ENCODE measurements at places on chromosomes 11 and 22.

DNA sequence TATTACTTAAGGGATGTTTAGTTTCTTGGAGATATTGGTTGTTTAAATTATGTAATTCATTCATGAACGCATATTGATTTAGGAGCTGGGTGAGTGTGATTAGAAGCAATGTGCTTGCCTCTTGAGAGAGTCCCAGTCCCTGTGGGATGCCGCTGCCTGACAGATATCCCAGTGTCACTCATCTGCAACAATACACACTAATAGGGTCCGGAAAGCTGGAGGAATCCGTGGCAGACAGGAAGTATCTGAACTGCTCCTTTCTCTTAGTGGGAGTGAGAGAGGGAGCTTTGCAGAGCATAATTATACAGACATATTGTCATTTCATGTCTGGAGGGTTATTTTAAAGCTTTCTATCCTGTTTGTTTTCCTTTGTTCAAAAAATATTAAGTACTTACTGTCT is 17.4 kb downstream of the AMOTL1 start:
- no peak for DNase-seq

DNA sequence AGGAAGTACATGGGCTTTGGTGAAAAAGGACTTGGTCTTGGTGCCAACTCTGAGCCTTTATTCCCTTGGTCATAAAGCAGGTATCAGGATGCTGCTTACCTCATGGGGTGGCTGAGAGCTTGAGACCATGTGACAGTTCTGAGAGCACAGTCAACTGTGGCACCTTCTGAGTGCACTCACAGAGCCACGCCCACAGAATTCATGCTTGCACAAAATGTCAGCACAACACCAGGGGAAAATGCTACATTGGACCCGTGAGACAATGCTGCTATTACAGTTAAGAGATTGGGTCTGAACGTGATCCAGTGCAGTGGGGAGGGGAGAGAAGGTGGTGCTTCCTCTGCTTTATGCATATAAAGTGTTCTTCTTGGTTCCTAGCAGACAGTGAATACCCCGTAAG is 79.5 kb upstream of the SPON1 start:
- peak; percentile 11 for DNase-seq

DNA sequence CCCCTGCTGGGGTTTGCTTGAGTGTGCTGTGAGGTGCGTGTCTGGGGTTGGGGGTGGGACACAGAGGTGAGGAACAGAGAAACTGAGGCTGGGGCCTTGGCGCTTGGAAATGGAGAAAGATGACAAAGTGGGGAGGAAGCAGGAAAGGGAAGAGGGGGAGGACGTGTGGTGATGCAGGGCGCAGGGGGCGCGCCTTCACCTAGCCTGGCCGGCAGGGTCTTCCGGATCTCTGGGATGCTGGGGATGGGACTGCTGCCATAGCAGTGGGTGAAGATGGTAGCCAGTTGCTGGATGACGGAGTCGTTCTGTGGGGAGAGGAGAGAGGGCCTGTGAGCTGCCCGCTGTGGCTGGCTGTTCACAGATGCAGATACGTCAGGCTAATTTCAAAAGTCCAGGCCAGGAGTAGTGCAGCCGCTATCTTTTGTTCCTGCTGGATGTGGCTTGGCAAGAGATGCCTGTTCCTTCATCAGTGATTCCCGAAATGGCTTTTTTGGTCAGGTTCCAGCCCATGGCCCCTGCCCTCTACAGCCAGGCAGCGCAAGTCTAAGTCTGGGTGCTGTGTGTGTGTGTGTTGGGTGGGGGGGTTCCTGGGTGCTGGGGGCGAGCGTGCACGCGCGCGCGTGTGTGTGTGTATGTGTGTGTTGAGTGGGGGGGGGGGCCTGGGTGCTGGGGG is 54.8 kb downstream of the NAT10 start:
- DNase-seq = no peak

GRCh38 chr11:130100381-130101095 is 30.8 kb downstream of the APLP2 start:
- DNase-seq = no peak

DNA sequence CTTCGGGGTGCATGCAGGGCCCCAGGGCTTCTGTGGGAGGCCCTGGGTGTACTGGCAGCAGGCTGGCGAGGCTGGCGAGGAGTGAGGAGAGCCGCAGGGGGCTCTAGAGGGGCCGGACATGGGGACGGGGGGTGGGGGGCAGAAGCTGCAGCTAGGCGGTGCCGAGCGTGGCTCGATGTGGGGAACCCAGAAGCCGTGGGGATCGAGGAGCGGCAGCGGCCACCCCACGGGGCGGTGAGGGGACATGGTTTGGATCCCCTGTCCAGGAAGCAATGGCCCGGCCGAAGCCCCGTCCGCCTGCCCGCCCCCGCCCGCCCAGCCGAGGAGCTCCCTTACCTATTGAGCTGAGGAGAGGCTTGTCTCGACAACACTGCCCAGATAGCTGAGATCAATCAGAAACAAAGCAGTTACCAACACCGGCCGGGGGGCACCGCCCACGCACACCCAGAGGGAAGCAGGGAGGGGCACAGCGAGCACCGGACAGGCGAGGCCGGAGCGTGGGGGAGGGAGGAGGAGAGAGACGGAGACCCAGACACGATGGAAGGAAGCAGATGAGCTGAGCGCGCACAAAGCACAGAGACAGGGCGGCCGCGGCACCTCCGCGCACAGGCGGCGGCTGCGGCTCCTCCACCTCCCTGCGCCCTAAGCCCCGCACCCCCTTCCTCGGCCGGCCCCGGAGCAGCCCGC is 38.7 kb downstream of the IGSF9B start:
- DNase-seq = no peak

DNA sequence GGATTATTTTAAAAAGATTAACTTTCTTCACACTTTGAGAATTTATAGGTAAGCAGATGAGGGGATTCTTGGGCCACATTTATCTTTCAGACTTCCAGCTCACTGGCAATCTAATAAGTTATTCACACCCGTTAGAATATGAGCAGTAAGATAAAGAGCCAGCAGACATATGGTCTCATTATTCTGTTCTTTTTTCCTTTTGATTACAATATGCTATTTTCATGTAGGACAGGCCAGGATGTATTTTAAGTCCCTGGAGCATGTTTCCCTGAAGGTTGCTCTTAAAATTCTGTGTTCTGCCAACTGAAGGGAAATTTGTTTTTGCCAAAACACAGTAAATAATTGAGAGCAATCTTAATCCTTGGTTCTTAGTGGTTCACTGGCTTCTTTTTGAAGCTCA is 22.2 kb downstream of the PDHX start:
- DNase-seq = no peak

DNA sequence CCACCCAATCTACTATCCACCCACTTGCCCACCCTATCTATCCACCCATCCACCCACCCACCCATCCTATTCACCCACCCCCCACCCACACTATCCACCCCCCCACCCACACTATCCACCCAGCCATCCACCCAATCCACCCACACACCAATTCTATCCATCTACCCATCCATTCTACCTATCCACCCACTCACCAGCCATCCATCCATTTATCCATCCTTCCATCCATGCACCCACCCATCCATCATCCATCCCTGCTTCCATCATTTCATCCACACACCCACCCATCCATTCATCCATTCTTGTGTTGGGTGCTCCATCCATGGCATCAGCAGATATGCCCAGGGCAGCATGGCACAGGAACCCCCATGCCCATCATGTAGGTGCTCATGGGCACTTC is 1206.6 kb downstream of the BRD1 start:
- DNase-seq = no peak

GRCh38 chr11:47611348-47611794 is 17.2 kb upstream of the C1QTNF4 start:
- no peak for DNase-seq

- DNase-seq = peak; percentile 33
Measured at GRCh38 chr22:27997538-27997937, 78.5 kb upstream of the PITPNB start.

- no peak for DNase-seq
Measured at GRCh38 chr11:82216927-82217570, 516.6 kb downstream of the FAM181B start.

DNA sequence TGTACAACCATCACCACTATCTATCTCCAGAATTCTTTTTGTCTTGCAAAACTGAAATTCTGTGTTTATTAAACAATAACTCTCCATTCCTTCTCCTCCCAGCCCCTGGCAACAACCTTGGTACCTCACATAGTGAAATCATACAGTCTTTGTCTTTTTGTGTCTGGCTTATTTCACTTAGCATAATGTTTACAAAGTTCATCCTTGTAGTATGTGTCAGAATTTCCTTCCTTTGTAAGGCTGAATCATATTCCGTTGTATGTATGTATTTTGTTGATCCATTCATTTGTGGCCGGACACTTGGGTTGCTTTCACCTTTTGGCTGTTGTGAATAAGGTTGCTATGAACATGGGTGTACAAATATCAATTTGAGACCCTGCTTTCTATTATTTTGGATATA is 243.7 kb upstream of the TBCEL start:
- no peak for DNase-seq

DNA sequence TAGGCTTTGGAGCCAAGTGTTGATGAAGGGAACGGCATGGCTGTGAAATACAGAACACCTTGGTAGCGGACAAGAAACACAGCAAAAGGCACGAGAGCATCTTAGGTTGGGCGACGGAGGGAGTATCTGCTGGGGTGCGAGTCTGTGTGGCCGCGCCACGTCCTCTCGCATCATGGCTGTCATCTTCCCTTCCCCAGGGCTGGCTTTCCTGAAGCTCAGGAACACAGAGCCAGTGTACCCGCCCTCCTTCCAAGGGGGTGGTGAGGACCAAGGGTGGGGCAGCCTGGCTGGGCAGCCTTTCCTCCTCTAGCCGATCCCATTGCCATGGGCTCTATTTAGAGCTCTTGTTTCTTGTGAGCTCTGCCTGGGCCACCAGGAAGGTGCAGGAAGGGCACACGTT is 154.4 kb downstream of the FEZ1 start:
- DNase-seq = no peak

- no peak for DNase-seq
Measured at GRCh38 chr22:43330178-43331068, 12.7 kb downstream of the SCUBE1 start.

DNA sequence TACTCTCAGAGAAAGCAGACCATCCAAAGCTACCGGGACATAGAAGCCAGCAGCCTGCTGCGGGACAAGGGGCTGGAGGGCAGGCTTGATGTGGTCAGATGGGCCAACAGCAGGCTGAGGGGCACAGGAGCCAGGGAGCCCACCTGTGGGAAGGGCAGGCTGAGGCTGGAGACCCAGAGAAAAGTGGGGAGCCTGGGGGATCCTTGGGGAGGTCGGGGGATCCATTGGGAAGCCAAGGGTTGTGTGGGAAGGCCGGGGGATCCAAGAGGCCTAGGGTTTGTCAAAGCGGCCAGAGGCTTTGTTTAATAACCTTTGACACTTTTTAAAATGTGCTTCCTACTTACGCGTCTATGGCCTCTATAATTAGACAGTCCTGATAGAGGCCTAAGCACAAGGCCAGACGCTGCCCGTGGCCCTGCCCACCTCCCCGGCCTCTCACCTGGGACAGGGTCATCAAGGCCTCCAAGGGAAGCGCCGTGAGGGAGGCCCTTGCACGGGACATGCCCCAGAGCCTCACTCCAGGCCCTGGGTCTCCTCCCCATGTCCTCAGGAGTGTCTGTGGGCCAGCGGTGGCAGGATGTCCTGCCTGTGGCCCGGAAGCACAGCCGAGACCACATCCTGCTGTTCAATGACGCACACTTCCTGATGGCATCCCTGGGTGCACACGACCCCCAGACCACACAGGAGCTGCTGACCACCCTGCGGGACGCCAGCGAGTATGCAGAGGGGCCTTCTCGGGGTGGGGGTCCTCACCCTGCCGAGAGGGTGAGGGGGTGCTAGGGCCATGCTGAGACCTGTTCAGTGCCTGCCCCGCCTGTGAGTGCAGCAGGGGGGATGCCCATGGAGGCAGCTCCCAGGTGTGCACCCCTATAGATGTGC is 8.6 kb upstream of the GTSE1 start:
- DNase-seq = no peak

DNA sequence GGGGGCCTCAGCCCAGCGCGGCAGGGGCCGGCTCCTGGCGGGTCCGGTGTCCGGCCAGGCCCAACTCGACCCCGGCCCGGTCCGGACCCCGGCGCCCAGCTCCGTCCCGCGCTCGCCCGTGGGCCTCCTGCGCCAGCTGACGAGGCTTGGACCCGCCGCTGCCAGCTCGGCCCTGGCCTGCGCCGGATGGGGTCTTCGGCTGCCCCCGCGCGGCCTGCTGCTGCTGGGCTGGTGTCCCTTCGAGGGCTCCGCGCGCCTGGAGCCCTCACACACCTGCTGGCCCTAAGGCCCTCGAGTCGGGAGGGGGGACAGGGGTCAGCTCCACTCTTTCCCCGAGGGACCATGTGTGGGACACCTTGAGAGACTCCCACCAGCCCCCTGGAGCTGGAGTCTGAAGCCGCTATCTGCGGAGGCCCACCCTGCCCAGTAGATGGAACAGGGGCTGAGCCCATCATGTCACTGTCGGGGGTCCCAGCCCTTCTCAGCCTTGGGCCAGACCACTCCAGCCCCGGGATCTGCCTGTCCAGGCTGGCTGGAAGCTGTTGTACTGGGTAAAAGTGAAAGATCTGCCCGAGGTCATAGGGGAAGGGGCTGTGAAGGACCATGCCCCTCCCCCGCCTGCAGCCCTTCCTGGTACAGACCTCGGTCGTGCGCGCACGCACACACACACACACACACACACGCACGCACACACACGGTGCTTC is 768 bp upstream of the CDKN1C start:
- DNase-seq = no peak

GRCh38 chr11:123261345-123262106 is 66.5 kb upstream of the CLMP start:
- peak; percentile 81 for DNase-seq

DNA sequence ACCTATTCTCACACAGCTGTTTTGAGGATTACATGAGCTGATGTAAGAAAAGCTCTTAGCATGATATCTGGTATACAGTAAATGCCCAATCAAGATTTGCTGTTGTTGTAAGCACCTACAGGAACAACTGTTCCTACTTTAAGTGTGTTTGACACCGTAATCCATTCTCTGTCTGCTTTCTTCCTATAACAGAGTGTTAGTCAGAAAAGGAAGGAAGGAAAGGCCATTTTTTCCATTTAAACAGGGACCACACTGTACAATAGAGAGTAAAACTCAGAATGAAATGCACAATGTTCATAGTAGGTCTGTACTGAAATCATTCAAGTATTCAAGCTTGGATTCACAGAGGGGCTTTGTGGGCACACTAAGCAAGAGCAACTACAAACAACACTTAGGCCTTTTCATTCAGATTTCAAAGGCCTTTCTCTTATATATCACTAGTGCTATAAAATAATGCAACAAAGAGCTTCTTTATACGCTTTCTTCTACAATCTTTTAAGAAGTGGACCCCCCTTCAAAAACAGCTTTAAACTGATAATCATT is 21.5 kb downstream of the MTCH2 start:
- no peak for DNase-seq

DNA sequence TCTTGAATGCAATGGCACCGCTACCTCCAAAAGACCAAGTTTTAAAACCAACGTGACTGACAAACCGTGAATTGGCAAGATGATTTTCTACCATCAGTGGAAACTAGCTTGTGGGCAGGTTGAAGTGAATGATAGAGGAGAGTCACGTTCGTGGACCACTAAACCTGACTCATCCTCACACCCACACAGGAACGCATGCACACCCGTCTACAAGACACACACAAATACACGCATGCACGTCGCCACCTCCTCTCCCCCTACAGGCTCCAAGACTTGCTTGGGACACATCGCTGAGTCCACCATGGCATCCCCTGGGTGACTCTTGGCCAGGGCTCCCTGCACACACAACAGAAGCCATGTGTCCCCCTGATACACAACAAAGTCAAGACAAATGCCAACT is 14.4 kb downstream of the TMPRSS6 start:
- DNase-seq = peak; percentile 43

GRCh38 chr11:57276169-57276970 is 39.3 kb upstream of the APLNR start:
- DNase-seq = no peak

GRCh38 chr11:69515271-69516245 is 34.1 kb downstream of the LINC01488 start:
- DNase-seq = no peak

GRCh38 chr11:84522331-84522730 is 1104.8 kb downstream of the DLG2 start:
- no peak for DNase-seq

Measured in activated naive CD4-positive, alpha-beta T cell treated with anti-CD3 and anti-CD28 coated beads, Interleukin-2, amount 50 U/mL, for 72 hours (primary cell).